ENCODE measurements at places on chromosomes 2 and 18.

GRCh38 chr18:39834636-39835035 is 2120.4 kb upstream of the PIK3C3 start:
- no peak for DNase-seq

DNA sequence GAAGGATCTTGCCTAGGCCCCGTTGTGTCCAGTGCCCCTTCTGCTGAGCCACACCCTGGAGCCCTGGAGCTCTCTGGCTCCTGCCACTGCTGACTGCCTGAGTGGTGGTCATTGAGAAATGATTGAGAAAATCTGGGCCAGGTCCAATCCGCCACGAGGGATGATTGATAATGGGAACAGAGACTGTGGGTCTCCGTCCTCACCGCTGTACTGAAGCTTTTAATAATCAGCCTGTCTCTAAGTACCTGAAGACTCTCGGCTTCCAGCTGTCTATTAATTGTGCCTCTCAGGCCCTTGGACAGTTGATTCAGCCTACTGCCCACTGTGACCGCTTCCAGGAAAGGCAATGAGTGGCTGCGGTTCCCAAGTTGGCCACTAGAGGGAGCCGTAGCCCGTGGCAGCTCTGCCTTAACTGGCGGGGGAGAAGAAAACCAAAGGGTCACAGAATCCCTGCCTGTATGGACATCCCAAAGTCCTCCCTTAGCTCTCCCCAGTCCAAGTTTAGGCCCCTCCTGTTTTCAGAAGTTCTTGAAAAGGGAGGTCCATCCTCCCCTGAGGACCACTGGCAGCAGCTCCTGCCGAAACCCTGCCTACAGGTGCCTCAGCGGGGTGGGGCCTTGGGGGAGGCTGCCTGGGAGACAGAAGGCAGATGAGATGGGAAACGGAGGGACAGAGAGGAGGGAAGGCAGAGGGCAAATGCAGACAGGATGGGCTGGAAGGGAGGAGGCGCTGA is 213.6 kb downstream of the TNS1 start:
- DNase-seq = peak; percentile 67

- DNase-seq = no peak
These were observed 92.2 kb upstream of the DPP10 start for GRCh38 chr2:114350186-114350725.

GRCh38 chr2:28425464-28425835 is 32.8 kb downstream of the FOSL2 start:
- DNase-seq = no peak

DNA sequence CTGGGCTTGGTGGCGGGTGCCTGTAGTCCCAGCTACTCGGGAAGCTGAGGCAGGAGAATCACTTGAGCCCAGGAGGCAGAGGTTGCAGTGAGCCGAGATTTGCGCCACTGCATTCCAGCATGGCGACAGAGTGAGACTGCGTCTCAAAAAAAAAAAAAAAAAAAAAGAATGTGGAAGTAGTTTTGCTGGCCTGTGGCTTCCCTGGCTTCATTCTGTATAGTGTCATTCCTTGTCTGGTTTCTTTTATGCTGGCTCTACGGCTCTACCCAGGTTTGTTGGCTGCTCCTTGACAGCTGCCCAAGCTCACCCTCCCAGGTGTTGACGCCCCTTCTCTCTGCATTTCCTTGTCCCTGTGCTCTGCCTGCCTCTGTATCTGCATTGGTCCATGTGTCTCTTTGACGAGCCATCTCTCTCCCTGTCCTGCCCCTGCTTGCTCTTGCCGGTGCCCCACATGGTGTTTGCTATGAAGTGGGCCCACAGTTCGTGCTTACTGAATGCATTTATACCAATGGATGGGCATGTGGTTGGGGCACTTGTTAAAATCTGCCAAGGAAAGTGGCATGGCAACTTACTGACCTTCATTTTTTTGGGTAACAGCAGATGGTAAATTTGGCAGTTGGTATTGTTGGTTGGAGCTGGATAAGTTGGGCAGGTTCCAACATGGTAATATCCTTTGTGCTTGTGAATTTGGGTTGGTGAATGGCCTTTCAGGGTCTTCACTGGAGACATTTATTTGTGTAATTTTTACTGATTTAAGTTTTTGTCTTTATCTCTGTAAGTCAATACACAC is 113.9 kb downstream of the MAP4K4 start:
- no peak for DNase-seq

GRCh38 chr18:78169174-78169864 is 810.3 kb upstream of the SALL3 start:
- DNase-seq = no peak

GRCh38 chr18:9283791-9284190 is 50.8 kb upstream of the TWSG1 start:
- no peak for DNase-seq

GRCh38 chr18:47801817-47802216 is 128.6 kb downstream of the SMAD2 start:
- DNase-seq = no peak

Data from T-helper 9 cell (primary cell).